ENCODE measurements at places on chromosomes 16 and 17.

DNA sequence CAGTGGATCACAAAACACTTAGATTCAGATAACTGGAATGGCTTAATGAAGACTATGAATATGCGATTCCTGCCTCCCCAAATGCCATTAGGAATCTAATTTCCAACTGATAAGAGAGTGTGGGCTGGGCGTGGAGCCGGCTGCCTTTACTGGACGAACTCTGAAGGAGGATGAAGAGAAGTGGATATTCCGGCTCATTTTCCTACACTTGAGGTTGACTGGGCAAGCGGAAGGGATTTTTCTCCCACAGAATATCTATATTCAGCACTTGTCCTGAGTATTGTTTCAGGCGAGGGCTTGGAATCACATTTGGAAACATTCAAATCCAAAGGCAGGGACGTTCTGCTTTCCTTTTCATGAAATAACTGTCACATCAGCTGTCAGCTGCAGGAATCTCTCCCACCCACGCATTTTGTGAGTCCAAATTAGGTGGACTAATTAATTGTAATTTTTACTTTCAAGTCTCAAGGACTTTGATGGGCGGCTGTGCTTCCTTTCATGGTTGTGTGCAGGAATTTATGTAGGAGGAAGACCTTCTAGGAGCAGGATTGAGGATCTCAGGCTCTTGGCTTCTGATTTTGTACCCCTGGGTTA lies 138.5 kb downstream of the PITPNC1 start:
- no peak for DNase-seq

DNA sequence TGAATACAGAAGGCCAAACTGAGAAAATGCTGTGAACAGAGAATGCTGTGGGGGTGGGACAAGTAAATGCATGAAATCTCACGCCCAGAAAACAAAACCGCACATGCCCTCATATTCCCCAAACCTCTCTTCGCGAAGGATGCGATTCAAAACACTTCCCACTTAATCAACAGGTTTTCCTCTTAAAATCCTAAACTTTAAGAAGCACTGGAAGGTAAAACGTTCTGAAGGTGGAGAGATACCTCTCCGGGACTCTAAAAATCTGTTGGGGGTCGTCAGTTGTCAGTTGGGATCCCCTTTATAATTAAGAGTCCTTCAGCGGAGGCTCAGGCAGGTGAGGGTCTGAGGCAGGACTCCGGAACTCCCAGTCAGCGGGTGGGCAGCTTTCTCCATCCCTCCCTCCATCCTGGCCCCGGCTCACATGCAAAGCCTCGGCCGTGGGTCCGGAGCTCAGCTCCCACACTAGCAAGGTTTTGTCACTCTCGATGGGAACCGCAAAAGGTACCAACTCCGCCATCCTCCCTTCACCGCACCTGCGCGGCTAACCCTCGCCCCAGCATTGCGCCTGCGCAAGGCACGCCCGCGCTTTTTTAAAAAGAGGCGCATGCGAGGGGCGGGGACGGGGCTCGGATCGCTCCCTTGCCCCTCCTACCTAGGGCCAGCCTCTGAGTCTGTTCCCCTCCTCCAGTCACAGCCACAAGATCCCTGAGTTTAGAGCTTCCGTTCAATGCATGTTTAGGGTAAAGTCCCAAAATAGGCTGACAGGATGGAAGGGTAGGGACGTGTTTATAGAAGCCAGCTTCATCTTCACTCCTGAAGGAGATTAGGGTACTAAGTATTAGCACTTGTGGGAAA lies at the start of gene RDM1:
Gene RDM1 (minus strand): TSS at position 563 of the 855 bp plus-strand sequence. CDS start 46 bp downstream, at position 517.
- peak; percentile 41 for DNase-seq

- DNase-seq: no peak
Measured at GRCh38 chr16:7083096-7083495, 249.5 kb upstream of the RBFOX1 start.

DNA sequence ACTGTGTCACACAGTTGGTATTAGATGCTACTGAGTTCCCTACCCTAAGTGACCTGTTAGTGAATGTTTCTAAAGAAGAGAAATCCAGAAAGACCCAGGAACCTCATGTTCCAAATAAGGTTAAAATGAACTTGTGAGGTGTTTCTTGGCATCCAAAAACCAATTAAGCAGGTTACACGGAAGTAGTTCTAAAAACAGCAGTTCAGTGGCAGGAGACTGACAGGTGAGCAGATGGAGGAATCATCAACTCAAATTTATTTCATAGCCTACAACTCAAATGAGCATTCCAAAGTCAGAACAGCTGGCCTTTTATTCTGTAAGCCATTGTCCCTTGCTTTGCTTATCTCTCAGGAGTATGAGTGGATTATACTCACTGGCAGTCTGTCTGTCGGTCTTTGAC lies 188.3 kb downstream of the IRX3 start:
- no peak for DNase-seq

- DNase-seq: no peak
Measured at GRCh38 chr16:28011971-28012445, 51.5 kb downstream of the GSG1L start.

DNA sequence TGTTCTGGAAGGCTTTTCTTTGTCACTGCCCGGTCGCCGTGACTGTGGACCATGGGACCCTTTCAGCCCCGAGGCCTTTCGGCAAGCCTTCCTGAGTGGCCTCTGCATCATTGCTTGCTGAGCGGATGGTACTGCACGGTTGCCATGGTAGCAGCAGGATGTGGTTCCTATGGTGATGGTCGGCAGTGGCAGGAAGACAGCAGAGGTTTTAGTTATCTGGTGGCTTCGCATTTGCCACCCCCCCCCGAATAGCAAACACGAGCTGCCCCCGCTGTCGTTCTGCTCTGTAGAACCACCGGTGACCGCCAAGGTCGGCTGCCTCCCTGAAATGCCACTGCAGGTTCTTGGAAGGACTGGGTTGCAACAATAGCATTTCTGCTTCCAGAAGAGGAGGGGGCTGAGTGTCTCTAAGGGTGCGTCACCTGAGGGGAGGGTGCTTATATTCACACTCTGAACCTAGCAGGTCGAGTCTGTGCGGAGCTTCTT lies 76.6 kb downstream of the CMIP start:
- peak; percentile 49 for DNase-seq

DNA sequence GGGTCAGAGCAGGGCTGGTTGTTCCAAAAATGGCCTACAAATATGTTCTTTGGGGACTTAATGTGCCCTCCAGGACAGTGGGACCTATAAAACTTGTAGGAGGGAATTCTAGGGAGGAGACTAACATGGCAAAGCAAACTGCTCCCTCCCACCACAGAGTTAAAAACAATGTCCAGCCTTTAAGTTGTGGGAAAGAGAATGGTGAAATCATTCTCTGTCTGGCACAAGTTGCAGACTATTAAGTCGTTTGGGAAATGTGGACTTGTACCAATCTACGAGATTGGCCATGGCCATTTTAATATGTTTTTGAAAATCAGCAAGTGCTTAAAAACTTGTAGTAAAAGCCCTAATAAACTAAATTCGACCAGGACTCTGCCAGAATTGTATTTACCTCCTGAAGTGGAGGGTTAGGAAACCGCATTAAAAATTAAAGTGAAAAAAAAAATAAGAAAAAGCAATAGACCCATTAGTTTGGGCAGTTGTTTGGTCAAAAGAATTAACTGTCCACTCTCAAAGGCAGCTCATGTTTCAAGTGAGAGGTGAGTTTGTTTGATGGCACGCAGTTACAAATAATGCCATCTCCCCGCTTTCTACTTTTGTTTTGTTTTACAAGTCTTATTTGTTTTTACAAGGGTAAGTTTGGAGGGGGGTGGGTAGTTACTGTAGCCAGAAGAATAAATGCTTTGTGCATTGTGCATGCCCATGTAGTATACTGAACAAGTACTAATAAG lies 32.4 kb downstream of the ANKFN1 start:
- DNase-seq: no peak

DNA sequence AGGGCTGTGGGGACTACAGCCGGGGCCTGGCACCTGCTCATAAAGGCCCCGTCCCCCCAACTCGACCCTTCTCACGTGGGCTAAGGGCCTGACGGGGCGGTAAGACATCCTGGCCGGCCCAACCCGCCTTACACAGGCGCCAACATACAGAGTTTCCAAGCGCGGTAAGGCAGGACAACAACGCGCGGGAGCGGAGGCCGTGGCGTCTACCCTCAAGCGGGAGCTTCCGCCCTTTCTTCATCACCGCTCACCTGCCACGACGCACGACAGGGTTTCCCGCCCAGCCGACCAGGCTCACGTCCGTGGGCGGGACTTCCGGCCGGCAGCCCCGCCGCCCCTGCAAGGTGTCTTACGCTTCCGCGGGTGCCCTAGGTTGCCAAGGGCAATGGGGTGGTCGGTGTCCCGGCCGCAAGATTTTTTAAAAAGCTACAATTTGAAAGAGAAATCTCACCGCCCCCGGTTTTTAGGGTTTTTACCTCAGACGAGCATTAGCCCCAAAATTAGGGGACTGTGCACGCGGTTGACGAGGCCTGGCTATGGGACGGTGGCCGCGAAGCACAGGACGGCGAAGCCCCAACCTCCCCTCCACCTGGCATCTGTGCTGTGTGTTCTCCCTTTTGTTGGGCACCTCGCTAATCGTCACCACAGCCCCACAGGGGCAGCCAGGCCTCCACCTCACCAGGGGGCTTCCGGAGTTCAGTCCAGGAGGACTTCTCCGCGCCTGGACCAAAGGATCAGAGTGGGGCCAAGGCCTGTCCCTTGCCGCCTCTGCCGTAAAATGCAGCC lies at the start of gene TERB1:
Gene TERB1 (minus strand): TSS at position 265 of the 786 bp plus-strand sequence. CDS start 4,786 bp downstream, outside the sequence.
- no peak for DNase-seq

DNA sequence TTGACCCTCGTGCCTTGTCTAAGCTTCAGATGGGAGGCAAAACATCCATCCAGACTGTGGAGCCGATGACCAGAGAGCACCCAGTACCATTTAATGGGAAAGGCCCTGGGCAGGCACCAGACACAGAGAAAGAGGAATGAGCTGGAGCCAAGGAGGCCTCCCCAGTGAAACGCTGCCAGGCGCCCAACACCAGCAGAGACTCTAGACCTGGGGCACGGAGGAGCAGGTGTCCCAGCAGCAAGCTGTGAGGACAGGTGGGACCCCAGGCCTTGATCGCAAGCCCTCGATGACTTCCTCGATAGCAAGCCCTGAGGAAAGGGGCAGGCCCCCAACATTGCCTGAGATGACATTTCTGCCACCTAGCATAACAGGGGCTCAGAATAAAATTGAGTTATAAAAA lies 62.2 kb upstream of the SIAH1 start:
- DNase-seq: no peak

DNA sequence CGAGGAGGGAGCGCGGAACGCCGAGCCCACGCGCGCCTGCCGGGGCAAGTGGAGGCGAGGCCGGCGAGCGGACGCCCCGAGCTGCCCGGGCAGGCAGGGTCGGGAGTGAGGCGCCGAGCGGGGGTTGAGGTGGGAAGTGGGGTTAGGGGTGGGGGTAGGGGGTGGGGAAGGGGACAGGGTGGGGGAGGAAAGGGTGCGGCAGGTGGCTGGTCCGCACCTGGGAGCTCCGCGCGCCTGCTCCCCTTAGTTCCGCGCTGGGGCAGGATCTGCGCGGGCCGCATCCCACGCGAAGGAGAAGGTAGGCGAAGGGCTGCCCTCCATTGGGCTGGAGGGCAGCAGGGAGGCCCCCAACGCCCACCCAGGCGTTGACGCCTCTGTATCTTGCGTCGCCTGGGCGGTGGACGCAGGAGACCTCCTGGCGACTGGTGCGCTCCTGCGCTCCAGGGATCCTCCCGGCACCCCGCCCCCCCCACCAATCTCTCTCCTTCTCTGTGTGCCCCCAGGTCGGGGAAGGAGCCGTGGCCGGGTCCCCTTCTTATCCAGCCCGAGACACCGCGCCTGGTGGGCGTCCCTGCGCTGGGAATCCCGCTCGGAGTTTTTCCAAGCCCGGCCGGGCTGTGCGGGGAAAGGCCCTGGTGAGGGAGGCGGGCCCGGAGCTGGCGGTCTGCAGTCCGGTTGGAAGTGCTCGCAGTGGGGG lies 51.3 kb upstream of the AMZ2 start:
- DNase-seq: no peak

All from activated naive CD4-positive, alpha-beta T cell (primary cell).